Left kidney (tissue), 8 donors: ENCODE measurements at places on chromosomes 5 and 9. TPM values are rescaled to one million over a fixed set of nuclear protein-coding genes. Genes with fewer than 3 reads are reported as not detected.

FYB1 gene
- polyA plus RNA-seq: 4.7 TPM

CTXN3 gene
- polyA plus RNA-seq: not detected

DBH gene
- 0.90 TPM for polyA plus RNA-seq

NIPAL4 gene
- polyA plus RNA-seq: 0.58 TPM

- DNase-seq: no peak
Measured at GRCh38 chr5:12965804-12966203, 978.7 kb downstream of the DNAH5 start.

DNA sequence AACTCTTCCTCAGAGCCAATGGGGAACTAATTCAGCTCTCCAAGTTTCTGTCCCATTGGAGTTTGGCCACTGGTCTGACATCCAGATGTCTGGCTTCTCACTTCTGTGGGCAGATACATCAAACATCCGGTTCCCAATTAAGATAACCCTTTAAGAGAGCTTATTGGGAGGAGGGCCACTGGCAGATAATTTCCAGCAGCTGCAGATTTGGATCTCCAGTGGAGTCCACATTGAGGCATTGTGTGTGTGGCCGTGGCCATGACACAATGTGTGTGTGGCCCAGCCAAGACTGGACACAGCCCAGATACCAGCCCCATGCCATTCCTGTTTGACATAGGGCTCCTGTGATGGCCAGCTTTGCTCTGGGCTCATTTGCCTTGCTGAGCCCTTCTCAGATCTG lies 110.5 kb upstream of the MAP1B start:
- no peak for DNase-seq

DNA sequence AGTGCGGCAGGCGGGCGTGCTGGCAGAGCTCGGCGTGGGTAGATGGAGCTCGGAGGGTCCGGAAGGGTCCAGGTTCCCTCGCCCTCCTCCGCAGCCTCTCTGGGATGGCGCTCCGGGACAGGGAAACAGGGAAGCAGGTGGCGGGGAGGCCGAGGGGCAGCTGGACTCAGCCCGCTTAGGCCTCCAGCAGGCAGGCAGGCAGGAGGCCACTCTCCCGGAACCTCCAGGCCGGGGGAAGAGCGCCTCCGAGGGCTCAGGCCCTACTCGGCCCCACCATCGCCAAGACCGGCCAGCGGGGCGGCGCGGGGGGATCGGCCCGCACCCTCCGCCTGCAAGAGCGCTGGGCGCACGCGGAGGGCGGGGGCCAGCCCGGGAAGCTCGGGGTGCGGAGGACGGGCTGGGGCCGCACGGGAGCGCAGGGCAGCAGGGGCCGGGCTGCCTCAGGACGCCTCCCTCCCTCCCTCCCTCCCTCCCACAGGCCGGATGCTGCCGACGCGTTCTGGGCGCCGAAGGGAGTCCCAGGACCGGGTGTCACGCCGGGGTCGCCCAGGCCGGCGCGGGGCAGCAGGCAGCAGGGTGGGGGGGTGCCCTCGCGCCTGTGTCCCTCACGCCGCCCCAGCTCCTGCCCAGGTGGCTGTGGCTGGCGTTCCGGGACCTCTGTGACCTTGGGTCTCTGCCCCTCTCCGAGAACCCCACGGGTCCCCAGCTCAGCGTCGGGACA lies 977 bp downstream of the MGAT4B start:
- no peak for DNase-seq

GRCh38 chr9:112249277-112249676 lies 74.2 kb upstream of the SUSD1 start:
- DNase-seq: no peak

GRCh38 chr9:21710548-21711191 lies 91.8 kb upstream of the MTAP start:
- no peak for DNase-seq

GRCh38 chr5:109691996-109692395 lies 2.3 kb downstream of the MAN2A1 start:
- DNase-seq: no peak

GRCh38 chr9:17017931-17018491 lies 116.8 kb upstream of the CNTLN start:
- no peak for DNase-seq

DNA sequence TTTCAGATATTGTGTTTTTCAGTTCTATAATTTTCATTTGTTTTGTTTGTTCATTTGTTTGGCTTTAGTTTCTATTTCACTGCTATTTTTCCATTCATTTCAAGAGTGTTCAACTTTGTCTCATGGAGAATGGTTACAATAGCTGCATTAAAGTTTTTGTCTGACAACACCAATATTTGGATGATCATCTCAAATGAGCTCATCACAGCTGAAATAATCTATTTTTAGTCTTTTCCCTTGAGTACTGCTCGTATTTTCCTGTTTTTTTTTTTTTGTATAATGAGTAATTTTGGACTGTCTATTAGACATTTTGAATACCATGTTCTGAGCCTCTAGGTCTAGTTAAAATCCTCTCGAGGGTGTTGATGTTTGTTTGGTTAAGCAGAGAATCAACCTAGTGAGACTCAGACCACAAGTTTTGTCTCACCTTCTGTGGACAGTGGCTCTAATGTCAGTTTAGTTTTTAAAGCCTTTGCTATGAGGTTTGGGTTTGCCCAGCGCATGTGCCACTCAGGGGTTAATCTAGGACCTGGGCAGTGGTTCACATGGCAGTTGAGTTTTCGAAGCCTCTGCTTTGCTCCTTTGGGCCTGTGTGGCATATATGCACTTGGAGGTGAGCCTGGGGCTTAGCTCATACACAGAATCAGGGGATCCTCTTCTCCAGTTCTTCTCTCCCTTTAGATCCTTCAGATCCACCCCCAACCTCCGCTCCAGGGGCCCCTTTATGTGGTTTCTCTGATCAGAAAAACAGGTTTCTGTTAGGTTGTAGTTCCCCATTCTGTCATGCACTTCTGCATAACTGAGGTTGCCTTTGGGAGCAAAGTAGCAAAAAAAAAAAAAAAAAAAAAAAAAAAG lies 79.8 kb downstream of the ARSB start:
- no peak for DNase-seq

DNA sequence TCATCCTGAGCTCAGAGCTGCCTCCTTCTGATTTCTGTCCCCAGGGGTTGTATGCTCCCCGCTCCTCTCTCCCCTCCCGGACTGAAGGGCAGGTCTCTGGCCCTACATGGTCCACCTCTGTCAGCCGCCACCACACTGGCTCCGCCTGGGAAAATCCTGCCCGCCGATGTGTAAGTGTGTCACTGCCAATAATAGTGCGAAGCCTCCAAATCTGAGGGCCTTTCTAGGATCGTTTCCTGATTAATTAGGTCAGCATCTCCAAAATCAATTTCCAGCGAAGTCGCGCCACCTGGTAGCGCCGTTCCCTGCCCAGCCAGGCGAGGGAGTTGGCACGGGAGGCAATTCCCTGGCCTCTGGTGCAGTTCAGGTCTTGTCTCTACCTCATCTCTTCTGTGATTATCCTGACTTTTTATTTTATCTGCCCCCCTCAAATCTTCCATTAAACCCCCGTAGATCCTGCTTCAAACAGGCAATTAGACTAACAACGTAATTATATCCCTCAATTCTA lies 73.5 kb downstream of the ZNF618 start:
- DNase-seq: no peak

GRCh38 chr9:128081056-128081455 lies 13.0 kb downstream of the SLC25A25 start:
- DNase-seq: peak; percentile 80

DNA sequence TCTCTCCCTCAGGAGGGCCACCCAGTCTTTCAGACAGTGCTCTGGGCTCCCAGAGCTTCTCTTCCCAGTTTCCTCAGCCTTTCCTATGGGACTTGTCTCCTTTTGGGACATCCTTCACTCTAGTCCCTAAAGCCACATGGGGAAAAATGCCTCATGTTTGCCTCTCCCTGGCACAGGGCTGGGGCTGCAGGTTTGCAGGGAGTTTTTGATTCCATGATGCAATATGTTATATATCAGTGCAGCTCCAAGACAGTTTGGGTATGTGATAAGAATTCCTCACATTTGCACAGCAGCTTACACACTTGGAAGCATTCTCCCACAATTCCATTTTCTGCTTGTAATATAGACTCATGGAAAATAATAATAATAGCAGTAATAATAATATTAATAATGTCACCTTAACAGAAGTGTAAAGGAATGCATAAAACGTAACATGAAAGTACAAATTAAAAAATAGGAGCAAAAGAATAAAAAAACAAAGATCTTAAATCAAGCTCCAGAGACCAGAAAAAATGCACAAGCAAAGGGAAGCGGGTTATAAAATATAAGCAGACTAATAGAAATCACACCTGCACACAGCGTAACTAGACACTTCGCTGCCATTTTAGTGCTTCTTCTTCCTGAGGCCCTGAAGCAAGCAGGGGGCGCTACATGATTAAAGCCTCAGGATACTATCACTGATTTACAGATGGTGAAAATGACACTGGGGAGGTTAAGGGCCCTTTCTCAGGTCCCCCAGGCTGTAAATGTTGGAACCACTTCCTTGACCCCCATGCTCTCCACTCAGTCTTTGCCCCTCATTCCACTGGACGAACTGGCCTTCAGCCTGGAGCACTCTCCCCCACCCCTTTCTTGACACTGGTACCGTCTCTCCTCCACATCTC lies 70.0 kb upstream of the IL17B start:
- no peak for DNase-seq
